ENCODE measurements at places on chromosomes 13 and 19.

- DNase-seq, result no peak
These were observed 449.8 kb downstream of the DACH1 start for GRCh38 chr13:71417205-71417604.

GRCh38 chr13:93398167-93399035 lies 171.8 kb downstream of the GPC6 start:
- DNase-seq, result no peak

GRCh38 chr13:78569029-78569428 lies 34.3 kb downstream of the POU4F1 start:
- no peak for DNase-seq

GRCh38 chr13:33272531-33273124 lies 12.9 kb downstream of the STARD13 start:
- no peak for DNase-seq

- DNase-seq, result no peak
These were observed 14.8 kb downstream of the OLFM4 start for GRCh38 chr13:53043398-53043797.

GRCh38 chr19:18850471-18851375 lies 19.0 kb downstream of the UPF1 start:
- no peak for DNase-seq

All from activated CD4-positive, alpha-beta memory T cell treated with anti-CD3 and anti-CD28 coated beads, Interleukin-2, amount 10 ng/mL, durations not matched to agents 7 days and 5 days (primary cell).